ENCODE measurements at places on chromosomes 6 and 20.

DNA sequence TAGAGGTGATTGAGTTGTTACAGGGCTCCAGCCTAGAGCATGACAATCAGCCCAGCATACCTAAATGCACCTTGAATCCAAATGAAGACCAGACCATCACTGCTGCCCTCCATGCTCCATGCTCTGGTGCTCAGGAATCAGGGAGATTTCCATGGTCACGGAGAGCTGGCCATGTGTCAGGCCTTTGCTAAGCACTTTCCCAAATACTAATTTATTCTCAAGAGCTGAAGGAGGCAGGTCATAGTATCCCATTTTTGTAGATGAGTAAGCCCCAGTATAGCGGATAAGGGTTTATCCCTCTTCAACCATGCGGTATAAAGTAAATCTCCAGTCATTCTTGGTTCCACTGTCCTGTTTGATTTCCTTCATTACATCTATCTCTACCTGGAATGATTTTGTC lies 240.8 kb downstream of the TFAP2A start:
- DNase-seq: no peak

DNA sequence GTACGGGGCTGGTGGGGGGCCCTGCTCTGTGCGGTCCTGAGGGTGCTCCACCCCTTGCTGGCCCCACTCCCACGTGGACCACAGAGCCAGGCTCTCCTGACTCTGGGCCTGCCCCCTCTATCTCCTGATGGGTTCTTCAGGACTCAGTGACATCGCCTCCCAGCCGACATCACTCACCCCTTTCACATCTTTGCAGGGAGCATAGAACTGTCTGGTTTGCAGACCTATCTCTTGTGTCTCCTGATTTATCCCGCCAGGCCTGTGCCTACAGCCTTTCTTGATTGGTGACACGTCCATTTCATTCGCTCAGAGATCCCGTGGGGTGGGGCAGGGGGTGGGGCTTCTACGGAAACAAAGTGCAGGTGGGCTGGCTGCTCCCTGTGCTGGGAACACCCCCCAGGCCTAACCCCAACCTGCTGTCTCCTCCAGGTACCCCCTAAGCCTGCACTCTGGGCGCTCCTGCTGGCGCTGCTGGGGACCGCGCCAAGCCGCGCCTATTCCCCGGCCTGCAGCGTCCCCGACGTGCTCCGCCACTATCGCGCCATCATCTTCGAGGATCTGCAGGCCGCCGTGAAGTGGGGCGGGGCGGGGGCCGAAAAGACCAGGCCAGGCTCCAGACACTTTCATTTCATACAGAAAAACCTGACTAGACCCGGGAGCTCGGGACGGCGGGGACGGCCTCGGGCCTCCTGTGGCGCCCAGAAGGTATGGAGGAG lies 1.7 kb downstream of the C20orf204 start:
- no peak for DNase-seq

- DNase-seq: no peak
Observed at GRCh38 chr6:119800526-119800925, 451.0 kb upstream of the MAN1A1 start.

- DNase-seq: no peak
Observed at GRCh38 chr20:37314099-37314498, 24.6 kb downstream of the MANBAL start.

- no peak for DNase-seq
Observed at GRCh38 chr6:26306232-26306631, 58.8 kb upstream of the BTN3A2 start.

GRCh38 chr20:63831993-63832686 lies 1.1 kb upstream of the ZBTB46 start:
- DNase-seq: no peak

- DNase-seq: no peak
Observed at GRCh38 chr6:27128311-27129094, 119.0 kb upstream of the PRSS16 start.

- DNase-seq: peak; percentile 54
Observed at GRCh38 chr6:131694832-131695426, 6.3 kb downstream of the OR2A4 start.

DNA sequence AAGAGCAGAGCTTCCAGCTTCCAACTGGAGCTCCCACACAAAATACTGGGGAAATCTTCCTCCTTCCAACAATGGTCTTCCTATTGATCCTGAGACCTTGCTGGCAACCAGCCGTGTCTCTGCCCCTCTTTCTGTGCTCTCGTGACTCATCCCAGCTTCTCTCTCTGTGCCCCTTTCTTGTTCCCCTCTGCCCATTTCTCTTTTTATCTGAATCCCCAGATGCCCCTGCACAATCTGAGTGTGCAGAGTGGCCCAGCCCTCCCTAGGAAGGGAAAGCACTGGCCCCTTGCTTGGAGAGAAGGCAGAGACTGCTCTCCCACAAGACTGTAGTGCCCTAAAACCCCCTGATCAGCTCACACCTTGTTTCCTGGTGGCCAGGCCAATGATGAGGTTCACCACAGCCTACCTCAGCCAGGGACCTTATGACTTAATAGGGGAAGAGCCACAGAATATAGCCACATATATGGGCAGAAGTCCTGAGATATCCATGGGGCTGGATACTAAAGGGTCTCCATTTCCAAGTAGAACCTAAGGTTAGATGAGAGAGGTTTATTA lies 23.1 kb upstream of the MAS1L start:
- no peak for DNase-seq

DNA sequence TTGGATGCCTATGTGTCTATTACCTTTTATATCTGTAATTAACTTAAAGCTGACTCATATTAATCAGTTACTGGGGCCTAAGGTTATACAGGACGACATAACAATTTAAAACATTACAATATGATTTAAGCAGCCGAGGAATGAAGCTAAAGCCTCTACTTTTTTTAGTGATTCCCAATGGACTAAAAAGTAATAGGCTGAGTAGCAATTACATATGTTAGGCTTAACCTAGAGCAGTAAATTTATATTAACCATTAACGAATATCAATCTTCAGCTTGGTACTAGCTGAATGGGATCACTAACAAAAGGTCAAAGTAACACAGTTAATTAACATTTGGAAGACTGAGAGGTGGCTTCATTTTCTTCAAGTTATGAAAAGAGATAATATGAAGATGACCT lies 43.1 kb downstream of the STK38 start:
- no peak for DNase-seq

Measured in glomerular endothelial cell (primary cell).